ENCODE measurements at places on chromosomes 5 and 9. TPM values are rescaled to one million over a fixed set of nuclear protein-coding genes. Genes with fewer than 3 reads are reported as not detected.
A peak's percentile ranks its signal among the peaks of the same experiment; 100 is the strongest.

GOLM1 gene
- total RNA-seq: 2.7 TPM

GABRA1 gene
- total RNA-seq: not detected

ECM2 gene
- total RNA-seq: not detected

GRCh38 chr5:91061946-91062562, 321.1 kb downstream of the ARRDC3 start:
- peaks cover 82% of the 10 kb centered on the region for H3K27me3 ChIP-seq
- peak; percentile 2 for DNase-seq
- H3K27ac ChIP-seq: no peak overlapping the region
- H3K4me1 ChIP-seq: peaks cover 34% of the 10 kb centered on the region
- no peak overlapping the region for H3K4me3 ChIP-seq

- H3K27me3 ChIP-seq: no peaks in the 10 kb centered on the region
- no peak for DNase-seq
- H3K27ac ChIP-seq: no peak overlapping the region
- no peaks in the 10 kb centered on the region for H3K36me3 ChIP-seq
Measured at GRCh38 chr5:94304146-94304545, 314.3 kb downstream of the KIAA0825 start.

GRCh38 chr5:74340476-74340875, 300.1 kb downstream of the ENC1 start:
- DNase-seq: no peak
- no peak overlapping the region for H3K4me3 ChIP-seq
- H3K36me3 ChIP-seq: no peaks in the 10 kb centered on the region
- H3K27me3 ChIP-seq: peaks cover 26% of the 10 kb centered on the region
- peak overlapping the region; percentile 72 for H3K27ac ChIP-seq

Data from activated T-cell treated with anti-CD3 and anti-CD28 coated beads, Interleukin-2, amount 50 U/mL, for 72 hours (primary cell).